SHP77 (cell line): ENCODE measurements at places on chromosomes 4 and X.

DNA sequence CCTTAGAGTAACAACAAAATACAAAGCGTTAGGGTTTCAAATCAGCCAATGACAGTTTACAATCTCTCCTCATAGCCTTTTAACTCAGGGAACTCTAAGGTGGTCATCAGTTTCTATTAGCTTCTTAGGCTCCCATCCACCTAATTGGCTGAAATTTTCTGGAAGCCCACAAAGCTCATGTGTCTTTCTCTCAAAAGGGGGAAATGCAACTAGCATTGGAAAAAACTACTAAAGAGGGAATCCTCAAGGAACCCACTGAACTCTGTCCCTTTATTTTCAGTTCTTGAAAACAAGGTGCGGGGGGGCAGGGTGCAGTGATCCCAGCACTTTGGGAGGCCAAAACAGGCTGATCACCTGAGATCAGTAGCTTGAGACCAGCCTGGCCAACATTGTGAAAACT, 56.4 kb downstream of the PDGFC start:
- no peak for DNase-seq

- DNase-seq: no peak
Observed at GRCh38 chr4:150136481-150136880, 58.2 kb downstream of the DCLK2 start.

DNA sequence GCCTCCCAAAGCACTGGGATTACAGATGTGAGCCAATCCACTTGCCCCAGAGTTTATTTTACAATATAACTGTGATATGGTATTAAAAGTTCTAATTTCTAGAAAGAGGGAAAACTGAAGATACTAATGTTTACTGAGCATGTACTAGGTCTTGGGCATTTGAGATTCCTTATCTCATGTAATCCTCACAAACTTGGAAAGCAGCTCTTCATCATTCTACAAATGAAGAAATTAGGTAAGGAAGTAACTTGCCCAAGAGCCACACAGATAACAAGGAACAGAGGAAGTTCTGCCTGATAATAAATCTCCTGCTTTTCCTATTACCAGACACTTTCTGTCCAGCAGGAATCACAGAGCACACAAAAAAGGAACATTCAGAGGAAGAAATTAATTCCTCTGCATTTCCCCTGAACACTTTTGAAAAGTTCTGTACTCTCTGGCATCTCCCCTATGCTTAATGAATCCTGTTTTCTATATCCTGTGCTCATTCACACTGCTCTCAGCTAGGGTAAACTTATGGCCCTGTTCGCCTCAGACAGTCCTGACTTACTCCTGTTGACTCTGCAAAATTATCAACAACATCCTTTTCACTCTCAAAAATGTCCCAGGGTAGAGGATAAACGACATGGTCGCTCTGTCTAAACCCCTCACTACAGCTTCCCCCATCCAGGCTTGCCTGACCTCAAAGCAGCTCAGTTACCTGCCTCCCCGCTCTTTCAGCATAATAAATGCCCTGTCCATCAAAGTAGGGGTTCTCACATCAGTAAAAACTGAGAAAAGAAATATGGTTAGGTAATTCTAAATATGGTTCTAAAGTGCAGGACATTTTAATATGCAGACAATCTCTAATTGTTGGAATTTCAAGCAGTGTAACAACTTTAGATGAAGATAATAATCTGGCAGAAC, 13.6 kb downstream of the SH3RF1 start:
- DNase-seq: no peak

DNA sequence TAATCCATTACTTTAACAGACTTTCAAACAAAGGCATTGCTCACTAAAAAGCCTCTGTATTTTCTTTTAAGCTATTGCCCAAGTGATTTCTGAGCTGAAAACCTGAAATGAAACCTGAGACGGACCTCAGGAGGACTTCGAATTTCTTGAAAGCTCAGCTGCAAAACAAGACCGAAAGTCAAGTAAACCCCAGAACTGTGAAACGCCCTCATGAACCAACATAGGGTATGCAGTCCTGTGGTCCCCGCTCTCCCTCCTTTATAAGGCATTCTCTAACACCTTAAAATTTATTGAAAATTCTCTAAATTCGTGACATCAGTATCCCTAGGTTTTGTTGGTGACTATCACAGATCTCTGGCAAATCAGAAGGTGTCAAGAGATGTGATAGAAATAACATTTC, 91.8 kb downstream of the SHISA3 start:
- no peak for DNase-seq

- no peak for DNase-seq
Observed at GRCh38 chrX:151700581-151700980, 5.3 kb downstream of the PRRG3 start.

- DNase-seq: peak; percentile 49
Observed at GRCh38 chr4:42282081-42282901, 115.0 kb upstream of the SHISA3 start.
